B cell (primary cell): ENCODE measurements at places on chromosomes 13 and 19.
A peak's percentile ranks its signal among the peaks of the same experiment; 100 is the strongest.

GRCh38 chr19:23437901-23438300, 42.6 kb upstream of the ZNF91 start:
- no peak for DNase-seq

DNA sequence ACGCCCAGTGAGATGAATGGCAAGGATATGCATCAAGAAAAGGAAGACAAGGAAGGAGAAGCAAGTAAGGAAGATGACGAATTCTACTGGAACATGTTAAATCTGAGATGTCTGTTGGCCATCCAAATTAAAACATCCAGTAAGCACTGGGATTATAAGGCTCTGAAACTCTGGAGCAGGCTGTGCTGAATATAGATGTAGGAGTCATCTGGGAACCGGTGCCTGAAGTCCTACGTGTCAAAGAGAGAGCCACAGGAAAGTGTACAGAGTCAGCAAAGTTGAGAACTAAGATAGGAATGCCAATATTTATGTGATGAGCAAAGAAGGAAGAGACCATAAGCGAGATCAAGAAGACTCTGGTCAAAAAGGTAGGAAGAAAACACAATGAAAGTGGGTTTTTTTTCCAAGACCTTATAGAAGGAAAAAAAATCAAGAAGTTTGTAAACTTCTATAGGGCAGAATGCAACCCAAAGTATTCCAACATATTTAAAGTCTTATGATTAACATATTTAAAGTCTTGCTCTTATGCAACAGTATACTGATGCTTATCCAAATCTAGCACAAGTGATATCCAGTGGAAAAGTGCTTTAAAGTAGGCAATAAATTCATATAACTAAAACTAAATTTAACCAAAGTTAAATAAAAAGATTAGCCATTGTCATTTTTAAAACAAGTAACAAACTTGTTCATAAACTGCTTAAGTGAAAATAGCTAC, 51.2 kb upstream of the EEF1AKMT1 start:
- DNase-seq = no peak

DNA sequence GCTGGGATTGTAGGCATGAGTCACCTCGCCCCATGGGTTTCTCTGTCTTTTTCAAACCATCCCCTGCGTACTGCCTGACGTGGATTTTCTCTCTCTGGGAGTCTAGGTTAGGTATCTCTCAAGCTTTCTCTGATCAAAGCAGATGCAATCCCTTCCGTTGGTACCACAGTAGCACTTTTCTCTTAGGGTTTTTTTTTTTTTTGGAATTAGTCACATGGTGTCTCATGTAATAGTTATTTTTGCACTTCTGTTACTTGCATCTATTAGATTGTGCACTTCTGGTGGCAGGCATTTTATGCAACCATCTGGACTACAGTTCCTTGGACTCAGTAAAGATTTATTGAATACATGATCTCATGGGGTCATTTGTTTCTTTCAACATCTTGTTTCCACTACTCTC, 72.1 kb downstream of the GPC6 start:
- DNase-seq = no peak

DNA sequence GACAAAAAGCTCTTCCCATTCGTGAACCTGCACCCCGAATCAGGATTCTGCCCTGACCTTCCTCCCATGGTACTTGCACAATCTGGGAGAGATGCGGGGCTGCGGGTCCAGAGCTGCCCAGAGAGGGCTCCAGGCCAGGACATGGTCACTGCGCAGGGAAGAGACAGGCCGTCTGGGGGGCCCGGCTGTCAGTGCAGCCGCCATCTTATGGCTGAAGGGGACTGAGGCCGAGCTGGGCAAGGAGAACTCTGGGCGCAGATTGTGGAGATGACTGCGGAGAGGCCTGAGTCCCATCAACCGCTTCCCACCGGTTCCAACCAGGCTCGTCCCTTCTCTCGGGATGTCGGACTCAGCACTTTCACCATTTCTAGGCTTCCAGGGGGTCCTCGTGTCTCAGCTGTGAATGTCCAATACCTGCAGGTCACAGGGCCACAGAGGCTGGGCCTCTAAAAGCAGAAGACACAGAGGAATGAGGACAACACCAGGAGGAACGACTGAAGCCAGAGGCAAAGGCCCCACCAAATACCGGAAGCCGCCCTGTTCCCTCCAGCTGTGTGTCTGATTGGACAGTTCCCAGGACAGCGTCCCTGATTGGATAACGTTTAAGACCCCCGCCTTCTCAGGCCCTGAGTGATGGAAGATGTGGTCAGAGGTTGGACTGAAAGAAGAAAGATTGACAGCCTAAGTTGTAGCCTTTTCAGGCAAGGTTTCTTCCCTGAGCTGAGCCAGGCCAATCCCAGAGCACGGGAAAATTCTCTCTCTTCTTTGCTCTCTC, 117.1 kb upstream of the ZNF91 start:
- no peak for DNase-seq

GRCh38 chr13:109309625-109310363, 476.6 kb downstream of the IRS2 start:
- DNase-seq = no peak

- peak; percentile 76 for DNase-seq
Measured at GRCh38 chr13:20828539-20829364, 55.0 kb upstream of the EEF1AKMT1 start.

DNA sequence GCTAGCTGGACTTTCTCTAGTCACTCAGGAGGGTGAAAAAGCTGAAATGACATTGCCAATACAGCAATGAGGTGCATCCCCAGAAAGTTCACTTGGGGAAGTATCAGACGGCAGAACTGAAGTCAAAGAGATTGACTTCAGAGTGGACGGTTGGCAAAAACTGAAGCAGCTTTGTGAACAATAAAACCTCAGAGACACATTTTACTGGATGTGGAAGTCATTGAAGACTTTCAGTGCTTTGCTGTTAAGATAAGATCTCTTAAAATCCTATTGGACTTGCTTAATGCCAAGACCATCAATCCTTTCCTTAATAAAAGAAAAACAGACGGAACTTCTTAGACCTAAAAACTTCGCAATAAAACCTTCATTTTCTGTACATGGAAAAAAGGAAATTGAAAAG, 103.7 kb downstream of the ABCC4 start:
- no peak for DNase-seq

GRCh38 chr13:75372517-75372916, 109.5 kb downstream of the TBC1D4 start:
- DNase-seq = peak; percentile 48

GRCh38 chr19:50333737-50334617, 4.8 kb upstream of the KCNC3 start:
- no peak for DNase-seq

DNA sequence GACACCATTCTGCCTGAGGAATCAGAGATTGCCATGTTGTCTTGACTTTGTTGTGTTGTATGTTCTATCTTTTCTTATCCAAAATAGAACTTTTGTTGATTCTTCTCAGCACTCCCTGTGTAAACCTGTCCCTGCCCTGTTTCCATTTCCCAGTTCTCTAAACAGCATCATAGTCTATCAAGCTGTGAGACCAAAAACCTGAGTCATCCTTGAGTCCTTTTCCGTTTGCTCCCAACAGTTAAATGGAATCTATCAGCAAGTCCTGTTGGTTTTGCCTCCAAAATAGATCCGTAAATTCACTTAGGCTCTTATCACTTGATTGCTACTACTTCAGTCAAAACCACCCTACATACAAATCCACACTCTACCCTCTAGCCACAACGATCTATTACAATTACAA, 667.1 kb downstream of the PCDH9 start:
- DNase-seq = no peak

DNA sequence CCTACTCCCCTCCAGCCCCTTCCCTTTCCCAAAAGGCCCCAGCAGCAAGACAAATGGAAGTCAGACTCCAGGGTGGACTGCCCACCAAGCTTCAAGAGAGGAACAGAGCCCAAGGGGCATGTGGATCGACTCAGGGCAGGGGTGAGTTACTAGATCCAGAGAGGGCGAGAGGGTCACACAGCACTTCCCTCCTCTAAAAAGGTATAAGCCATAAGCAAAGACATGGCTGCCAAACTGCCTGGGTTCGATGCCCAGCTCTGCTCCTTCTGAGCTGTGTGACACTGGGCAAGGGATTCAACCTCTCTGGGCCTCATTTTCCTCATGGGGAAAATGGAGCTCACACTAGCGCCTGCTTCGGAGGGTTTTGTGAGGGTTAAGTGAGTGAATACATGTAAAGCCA, 3.8 kb downstream of the PPP1R14A start:
- DNase-seq = no peak

DNA sequence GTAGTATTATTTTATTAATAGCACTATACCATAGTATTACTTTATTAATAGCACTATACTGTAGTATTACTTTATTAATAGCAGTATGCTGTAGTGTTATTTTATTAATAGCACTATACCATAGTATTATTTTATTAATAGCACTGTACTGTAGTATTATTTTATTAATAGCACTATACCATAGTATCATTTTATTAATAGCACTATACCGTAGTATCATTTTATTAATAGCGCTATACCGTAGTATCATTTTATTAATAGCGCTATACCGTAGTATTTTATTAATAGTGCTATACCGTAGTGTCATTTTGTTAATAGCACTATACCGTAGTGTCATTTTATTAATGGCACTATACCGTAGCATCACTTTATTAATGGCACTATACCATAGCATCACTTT, 191.8 kb downstream of the GPC6 start:
- no peak for DNase-seq

DNA sequence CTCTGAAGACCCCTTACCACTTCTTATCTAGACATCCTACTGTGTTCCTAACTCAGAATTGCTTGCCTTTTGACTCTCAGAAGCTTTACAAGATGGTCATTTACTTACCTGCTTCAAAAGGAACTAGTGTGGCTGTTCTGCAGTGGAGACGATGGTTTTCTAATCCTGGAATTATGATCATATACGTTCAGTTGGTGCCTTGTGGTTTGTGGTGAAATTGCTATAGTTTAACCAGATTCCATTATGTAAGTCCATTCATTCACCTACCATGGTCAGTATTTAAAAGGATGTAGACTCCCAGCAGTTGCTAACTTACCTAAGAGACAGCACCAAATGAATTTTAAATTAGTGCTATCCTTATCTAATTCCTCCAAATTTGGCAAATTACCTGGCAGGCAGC, 210.9 kb downstream of the SHISA2 start:
- no peak for DNase-seq

- peak; percentile 40 for DNase-seq
Measured at GRCh38 chr13:35475212-35475959, 1.1 kb downstream of the MAB21L1 start.

DNA sequence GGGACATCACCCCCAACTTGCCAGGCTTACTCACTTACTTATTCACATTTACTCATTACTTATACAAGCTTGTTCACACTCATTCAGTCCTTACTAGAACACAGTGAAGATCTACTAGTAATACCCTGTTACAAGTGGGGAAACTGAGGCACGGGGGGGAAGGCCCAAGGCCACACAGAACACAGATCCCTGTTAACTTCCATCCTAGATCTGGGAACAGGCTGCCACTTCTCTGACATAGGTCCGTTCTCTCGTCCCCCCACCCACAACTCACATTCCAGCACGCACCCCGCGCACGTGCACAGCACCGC, 1.5 kb upstream of the NRTN start:
- no peak for DNase-seq

- no peak for DNase-seq
Measured at GRCh38 chr19:31083105-31083504, 266.1 kb downstream of the TSHZ3 start.

- no peak for DNase-seq
Measured at GRCh38 chr13:25380082-25380481, 8.3 kb downstream of the ATP8A2 start.

- peak; percentile 42 for DNase-seq
Measured at GRCh38 chr19:16366056-16366432, 41.4 kb downstream of the KLF2 start.

DNA sequence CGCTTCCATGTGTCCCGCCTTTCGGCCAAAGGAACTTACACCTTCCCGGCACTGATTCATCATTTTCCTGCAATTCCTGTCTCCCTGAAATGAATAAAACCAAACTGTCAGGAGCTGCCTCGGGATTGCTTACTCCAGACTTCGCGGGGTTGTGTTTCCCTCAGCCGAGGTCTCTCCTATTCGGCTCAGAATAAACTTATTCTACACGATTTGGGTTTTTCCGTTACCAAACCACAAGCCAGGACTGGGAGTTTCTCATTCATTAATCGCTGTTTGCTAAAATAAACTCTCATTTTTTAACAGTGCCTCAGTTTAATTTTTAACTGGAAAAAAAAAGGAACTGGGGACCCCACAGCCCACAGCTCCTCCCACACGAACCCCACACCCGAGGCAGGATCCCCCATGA, 667 bp downstream of the ZNF878 start:
- DNase-seq = no peak

GRCh38 chr13:78247362-78247761, 328.7 kb upstream of the EDNRB start:
- DNase-seq = no peak

DNA sequence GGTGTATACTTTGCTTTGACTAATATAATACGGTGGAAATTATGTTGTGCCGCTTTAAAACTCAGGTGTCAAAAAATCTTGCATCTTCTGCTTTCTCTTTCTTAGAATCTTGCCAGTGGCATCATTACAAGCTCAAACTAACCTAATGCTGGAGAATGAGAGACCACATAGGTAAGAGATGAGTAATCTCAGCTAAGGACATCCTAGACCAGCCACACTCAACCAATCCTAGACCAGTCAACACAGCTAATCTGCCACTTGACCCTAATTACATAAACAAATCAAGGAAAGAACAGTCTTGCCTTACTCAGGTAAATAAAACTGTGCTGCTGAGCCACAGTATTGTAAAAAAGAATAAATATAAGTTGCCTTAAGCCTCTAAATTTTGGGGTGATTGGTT, 1323.9 kb upstream of the SPRY2 start:
- DNase-seq = no peak

DNA sequence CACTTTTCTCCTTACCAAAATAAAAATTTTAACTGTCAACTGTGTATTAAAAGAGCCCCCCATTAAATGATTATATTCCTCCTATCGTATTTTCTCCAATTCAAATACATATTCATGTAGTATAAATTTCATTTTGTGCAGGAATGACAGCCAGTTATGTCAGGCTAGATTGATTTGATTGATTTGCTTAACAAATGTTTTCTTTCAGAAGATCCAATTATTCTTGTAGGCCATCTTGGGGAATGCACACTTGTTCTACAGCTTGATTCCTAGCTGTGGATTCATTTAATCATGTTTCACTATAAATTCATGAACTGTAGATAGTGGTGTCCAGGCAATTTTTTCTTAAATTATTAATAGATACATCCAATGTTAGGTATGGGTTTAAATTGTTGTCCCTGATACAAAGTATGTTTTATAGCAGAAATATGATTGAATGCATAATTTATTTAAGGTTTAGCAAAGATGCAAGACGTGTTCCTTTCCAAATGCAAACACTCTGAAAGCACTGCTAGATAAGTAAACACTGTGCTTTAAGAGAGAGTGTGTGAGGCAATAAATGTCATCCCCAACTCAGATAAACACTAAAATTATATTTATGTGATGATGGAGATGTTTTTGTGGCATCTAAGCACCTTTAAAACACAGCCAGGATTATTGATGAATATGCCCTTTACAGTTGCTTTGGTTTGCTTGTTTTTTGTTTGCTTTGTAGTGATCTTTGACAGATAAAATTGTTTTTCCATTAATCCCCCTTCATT, 531.1 kb downstream of the DCT start:
- no peak for DNase-seq
